ENCODE measurements at places on chromosomes 13 and 19. TPM values are rescaled to one million over a fixed set of nuclear protein-coding genes. Genes with fewer than 3 reads are reported as not detected.

ZNF534 gene
- total RNA-seq = not detected

ZNF726 gene
- 0.59 TPM for total RNA-seq

POMP gene
- total RNA-seq = 111 TPM

PINLYP gene
- not detected for total RNA-seq

IFNL1 gene
- not detected for total RNA-seq

All from A549 treated with CpdA at 1 μM for 4 hours (cell line).